ENCODE measurements at places on chromosomes 5 and 9.

DNA sequence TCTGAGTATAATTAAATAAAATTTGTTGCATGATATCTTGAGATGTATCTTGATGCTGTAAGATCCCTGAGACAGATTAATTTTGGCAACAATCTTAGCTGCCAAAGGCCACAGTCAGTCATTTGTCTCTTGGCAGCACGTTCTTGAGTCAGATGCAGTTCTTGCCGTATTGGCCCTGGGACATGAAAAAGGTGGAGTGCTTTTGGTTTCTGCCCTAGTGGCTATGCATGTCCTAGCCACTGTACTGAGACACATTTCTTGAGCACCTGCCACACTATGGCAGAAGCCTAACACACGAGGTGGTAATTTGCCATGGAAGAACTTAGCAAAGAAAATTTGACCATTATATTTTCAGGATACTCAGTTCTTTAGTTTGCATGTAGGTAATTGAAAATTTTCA is 45.0 kb upstream of the PHF2 start:
- DNase-seq, result no peak

GRCh38 chr9:75185585-75186170 is 97.4 kb downstream of the OSTF1 start:
- DNase-seq, result no peak

DNA sequence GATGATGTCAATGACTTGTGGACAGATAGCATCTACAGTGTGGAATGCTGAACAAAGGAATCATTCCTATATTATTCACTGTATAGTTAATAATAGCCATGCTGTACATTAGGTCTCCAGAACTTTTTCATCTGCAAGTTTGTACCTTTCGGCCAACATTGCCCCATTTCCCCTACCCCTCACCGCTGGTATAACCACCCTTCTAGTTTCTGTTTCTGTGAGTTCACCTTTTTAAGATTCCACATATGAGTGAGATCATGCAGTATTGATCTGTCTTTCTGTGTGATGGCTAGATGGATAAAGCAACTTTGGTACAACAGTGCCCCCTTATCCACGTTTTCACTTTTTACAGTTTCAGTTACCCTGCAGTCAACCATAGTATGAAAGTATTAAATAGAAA is 18.8 kb upstream of the ALDH1B1 start:
- DNase-seq, result no peak

DNA sequence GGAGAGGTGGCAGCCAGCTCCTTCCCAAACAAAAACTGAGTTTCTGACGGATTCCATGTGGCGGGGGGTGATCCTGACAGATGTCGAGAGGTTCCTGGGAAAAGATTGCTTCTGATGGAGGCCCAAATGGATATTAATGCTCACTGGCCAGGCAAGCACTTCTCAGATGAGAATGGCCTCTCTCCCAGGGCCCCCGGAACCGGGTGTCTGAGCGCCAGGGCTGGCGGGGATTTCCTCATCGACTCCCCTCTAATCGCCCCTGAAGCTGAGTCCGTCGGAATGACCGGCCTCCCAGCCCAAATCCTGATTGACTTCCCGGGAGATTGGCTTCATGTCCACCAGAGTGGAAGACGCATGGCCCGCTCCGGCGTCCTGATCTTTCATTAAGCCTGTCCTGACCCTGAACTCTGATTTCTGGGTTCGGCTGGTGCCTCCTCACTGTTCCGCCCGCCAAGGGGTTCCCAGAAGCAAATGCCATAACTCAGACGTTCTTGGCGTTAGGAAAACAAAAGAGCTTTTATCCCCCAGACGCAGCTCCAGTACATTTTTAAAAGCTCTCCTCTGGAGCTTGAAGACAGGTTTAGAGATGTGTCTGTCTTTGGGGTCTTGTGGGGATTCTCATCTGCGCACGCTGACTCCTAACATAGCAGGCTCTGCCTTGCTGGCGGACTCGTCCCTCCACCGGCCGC is 17.6 kb downstream of the FIBCD1 start:
- no peak for DNase-seq

- DNase-seq, result no peak
These were observed 59.1 kb downstream of the C9orf152 start for GRCh38 chr9:110148891-110149290.

Data from GM18507 (cell line).